HFF-Myc (cell line): ENCODE measurements at places on chromosomes 2 and 18.

DNA sequence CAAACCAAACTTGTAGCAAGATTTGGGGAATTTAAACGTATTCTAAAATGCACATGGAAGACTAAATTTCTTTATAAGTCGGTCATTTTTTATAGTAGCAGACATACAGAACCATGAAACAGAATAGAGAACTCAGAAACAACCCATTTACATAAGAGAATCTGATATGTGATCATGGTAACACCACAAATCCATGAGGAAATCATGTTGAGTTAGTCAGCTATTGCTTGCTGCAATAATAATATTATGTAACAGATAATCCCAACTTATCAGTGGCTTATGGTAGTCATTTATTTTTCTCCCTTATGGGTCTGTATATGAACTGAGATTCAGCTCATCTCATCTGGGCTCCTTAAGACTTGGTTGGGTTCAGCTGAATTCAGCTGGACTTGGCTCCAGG, 103.4 kb upstream of the SERTAD2 start:
- DNase-seq, result no peak

DNA sequence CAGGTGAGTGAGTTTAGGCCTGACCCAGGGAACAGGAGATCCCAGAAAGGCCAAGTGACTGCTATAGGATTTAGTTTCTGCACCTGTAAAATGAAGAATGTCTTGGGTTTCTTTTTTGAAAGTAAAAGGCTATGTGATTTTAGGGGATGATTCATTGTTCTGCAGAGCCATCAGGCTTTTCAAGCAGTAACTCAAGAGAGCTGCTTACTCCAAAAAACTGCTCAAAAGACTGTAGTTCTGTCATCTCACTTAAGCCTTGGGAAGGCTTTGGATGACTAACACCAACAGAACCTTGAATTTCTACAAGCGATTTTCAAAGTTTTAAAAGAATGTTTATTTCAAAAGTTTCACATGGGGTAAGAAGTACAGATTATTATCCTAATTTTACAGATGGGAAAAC, 165.1 kb downstream of the HAUS1 start:
- no peak for DNase-seq

- no peak for DNase-seq
Measured at GRCh38 chr2:16665748-16666448, at the start of gene CYRIA. Gene CYRIA (minus strand): TSS chr2:16665834. CDS start chr2:16588119, 77,715 bp downstream.

GRCh38 chr2:12046641-12047040, 300.2 kb downstream of the LPIN1 start:
- DNase-seq, result no peak

DNA sequence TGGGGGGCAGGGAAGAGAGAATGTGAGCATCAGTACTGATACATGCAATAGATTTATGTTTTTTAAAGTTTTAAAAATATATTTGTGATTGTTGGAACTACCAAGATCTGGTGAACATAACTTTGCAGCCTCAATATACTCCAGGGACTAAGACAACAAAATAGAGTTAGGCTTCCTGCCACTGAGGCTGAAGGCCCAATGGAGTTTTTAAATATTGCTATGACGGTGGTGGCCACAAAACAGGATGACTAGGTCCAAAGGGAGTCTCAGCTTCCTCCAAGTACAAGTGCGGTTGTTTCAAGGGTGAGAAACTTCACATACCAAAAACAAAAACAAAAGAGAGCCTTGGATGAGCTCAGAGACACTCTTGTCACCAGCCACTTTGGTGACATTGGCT, 72.9 kb downstream of the CCBE1 start:
- DNase-seq, result no peak

GRCh38 chr2:25597881-25598280, 75.5 kb downstream of the DTNB start:
- no peak for DNase-seq

DNA sequence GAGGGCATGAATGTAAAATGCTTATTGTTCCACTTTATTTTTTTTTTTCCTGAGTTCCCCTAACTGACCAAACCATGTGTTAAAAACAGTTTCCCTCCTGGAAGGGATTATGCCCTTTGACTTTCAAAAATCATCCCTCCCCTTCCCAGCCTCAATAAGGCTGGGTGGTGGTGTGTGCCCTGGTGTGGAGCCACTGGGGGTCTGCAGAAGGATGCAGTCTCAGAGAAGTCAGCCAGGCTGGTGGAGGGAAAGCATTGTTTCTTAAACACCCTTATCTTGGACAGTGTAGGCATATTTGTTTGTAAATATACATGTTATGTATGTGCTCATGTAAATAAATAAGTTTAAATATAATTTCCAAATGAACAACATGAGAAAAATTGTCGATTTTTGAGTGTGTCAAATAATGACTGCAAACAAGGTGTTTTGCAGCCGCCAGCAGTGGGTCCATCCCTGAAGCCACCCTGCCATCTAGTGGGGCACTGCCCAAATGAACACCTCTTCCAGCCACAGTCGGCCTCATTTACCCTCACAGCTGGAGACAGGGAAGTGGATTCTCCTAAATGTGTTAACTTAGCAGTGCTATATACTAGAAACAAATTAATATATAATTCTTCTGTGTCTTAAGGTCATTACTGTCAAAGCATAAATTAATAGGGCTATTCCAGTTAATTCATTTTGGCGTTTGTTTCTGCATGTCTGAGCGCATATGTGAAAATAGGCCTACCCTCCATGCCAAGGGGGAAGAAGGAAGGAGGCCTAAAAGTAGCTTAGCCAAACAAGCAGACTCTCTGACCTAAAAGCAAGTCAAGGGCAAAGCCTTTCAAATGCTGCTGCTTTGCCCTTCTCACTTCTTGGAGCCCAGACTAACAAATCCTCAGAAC, 209.6 kb upstream of the PIK3C3 start:
- DNase-seq, result no peak

GRCh38 chr18:34590503-34590902, 119.6 kb upstream of the DTNA start:
- DNase-seq, result no peak

- DNase-seq, result peak; percentile 57
Measured at GRCh38 chr2:101120124-101120996, 30.8 kb downstream of the TBC1D8 start.

DNA sequence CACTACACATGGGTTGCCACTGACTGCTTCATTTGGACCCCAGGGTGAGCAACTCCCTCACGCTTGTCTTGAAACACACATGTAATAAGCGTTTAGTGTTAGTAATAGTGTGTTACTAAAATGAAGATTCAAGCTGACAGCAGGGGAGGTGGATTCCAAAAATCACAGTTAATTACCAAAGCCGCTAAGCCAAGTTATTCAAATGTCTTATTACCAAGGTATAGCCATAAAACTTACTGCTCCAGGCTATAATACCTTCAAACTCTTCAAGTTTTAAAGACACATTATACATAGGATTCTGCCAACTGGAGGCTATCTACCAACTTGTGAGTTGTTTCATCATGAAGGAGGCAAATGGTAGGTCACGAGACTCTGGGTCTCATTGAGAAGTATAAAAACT, 2.9 kb downstream of the LPIN2 start:
- no peak for DNase-seq

GRCh38 chr2:215579809-215580208, 143.9 kb upstream of the FN1 start:
- no peak for DNase-seq

DNA sequence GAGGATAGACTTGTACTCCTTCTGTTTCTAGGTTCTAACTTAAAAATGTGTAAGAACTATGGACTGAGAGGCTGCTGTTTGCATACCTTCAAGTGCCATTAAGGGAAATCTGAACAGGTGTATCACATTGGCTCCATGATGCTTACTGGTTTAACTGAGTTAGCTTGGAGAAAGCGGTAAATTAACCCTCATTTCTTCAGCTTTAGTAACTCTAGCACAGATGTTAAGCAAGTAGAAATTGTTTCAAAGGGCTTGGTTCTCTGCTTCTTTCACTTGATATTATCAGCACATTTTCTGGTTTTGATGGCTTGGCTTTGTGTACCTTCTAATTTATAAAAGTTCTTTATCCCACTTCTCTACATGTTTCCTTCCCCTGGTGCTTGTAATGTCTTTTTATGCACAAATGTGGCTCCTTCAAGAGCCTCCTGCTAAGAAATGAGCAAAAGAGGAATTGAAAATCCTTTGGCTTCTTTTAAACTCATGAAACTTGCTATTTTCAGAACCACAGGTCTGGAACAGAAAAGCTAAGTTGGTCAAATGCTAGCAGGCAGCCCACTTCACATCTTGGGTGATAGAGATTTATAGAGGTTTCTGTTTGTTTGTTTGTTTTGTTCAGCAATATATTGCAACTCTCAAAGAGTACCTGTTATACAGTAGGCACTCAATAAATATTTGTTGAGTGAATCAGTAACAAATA, 249.9 kb upstream of the THUMPD2 start:
- no peak for DNase-seq

- DNase-seq, result no peak
Measured at GRCh38 chr2:38966006-38966405, 76.3 kb downstream of the ARHGEF33 start.

GRCh38 chr2:126359494-126359893, 296.5 kb upstream of the GYPC start:
- DNase-seq, result no peak

- DNase-seq, result peak; percentile 4
Measured at GRCh38 chr18:72672364-72673184, 128.4 kb upstream of the CBLN2 start.

GRCh38 chr18:54777118-54777791, 51.0 kb upstream of the RAB27B start:
- no peak for DNase-seq

- DNase-seq, result no peak
Measured at GRCh38 chr2:30193104-30193681, 38.1 kb upstream of the LBH start.

GRCh38 chr2:234328444-234328990, 168.4 kb downstream of the ARL4C start:
- DNase-seq, result no peak

GRCh38 chr2:54704688-54705605, 18.5 kb upstream of the EML6 start:
- peak; percentile 31 for DNase-seq

DNA sequence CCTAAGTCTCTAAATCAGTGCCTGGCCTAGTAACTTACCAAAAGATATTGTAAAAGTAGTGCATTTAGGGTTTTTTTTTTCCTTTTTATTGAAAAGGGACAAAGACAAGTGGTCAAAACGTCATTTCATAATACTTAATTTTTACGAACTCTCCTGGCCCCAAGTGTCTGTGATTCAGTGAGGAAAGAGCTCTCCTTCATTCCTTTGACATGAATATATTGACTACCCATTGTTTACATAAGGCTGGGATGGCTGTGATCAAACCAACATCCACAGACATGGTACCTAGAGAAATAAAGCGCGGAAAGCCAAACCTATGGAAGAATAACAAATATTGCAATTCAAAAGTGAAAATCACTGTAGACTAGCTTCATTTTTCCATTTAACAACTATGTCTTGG, 198.4 kb downstream of the BABAM2 start:
- no peak for DNase-seq

- DNase-seq, result no peak
Measured at GRCh38 chr2:61291851-61292575, 130.0 kb downstream of the C2orf74 start.

GRCh38 chr18:60053747-60054304, 154.0 kb downstream of the PMAIP1 start:
- peak; percentile 89 for DNase-seq

- no peak for DNase-seq
Measured at GRCh38 chr2:54629390-54629789, 94.1 kb upstream of the EML6 start.

GRCh38 chr2:68715353-68716041, 19.1 kb upstream of the ARHGAP25 start:
- peak; percentile 22 for DNase-seq

GRCh38 chr2:98896416-98896815, 39.6 kb downstream of the CRACDL start:
- DNase-seq, result no peak

- DNase-seq, result no peak
Measured at GRCh38 chr18:74590671-74591070, 7.0 kb upstream of the ZNF407 start.

DNA sequence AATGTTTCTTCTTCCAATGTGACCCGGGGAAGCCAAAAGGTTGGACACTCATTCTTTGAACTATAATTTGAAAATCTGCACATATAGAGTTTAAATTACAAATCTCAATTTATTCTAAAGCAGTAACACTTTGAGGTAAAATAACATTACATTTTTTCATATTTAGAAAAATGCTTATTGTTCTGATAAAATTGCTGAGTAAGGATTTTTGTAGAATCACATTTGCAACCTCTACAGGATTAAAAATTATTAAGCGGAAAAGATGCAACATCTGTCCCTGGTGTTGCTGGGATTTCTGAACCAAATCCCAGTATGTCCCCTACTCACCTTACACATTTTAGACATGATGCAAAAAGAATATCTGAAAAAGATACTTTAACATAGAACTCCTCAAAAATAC, 10.1 kb downstream of the ZNF519 start:
- no peak for DNase-seq

GRCh38 chr2:7709907-7710306, 792.7 kb downstream of the RNF144A start:
- DNase-seq, result peak; percentile 45

GRCh38 chr2:48357351-48357750, 172.6 kb upstream of the STON1 start:
- no peak for DNase-seq

DNA sequence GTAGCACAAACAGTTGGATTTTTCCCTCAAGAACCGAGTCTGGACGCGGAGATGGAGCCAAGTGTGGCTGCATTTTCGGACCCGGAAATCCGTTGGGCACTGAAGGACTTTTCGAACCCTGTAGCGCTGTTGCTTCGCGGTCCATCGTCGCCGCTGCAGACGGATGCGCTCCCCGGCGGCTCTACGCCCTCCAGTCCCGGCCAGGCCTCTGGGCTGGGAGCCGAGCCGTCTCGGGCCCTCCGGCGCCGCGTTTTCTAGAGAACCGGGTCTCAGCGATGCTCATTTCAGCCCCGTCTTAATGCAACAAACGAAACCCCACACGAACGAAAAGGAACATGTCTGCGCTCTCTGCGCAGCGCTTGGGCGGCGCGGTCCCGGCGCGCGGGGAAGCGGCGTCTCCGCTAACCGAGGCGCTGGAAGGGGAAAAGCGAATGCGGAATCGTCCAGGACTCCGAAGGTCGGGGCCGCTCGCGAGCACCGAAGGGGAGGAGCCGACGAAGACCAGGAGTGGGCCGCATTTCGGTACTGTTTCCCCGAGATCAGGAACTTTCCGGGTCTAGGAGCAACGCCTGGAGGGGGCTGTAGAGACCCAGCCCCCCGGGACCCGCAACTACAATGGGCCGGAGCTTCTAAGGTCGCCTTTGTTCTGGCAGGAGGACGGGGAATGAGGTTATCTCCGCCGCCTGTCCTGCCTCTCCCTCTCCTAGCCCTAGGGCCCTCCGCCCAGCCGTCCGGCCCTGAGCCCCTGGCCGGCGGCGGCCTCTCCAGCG, 3.2 kb downstream of the EMX1 start:
- no peak for DNase-seq

GRCh38 chr2:145304501-145304900, 784.6 kb upstream of the ZEB2 start:
- DNase-seq, result no peak

DNA sequence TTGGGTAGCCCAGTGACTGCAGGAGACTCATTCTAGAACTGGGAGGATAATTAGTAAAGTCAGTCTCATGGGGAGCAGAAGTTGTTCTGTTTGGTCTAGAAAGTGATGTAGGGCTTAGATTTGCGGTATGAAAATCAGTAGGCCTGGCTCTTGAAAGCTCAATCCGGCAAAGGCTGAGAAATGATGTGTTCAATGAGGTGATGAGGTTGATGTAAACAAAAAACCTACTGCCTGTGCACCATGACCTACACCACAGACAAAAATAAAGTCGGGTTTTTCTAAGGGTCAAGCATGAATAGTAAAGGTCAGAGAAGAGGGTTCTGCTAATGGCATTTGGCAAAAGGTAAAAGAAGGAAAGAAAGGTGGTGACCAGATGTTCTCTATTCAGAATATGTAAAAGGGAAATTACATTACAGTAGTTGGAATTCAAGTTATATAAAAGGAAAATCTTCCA, 80.8 kb upstream of the COL5A2 start:
- DNase-seq, result peak; percentile 92
